ENCODE measurements at places on chromosomes 12 and 14.

- DNase-seq, result no peak
Measured at GRCh38 chr12:98227162-98227561, 288.2 kb upstream of the TMPO start.

DNA sequence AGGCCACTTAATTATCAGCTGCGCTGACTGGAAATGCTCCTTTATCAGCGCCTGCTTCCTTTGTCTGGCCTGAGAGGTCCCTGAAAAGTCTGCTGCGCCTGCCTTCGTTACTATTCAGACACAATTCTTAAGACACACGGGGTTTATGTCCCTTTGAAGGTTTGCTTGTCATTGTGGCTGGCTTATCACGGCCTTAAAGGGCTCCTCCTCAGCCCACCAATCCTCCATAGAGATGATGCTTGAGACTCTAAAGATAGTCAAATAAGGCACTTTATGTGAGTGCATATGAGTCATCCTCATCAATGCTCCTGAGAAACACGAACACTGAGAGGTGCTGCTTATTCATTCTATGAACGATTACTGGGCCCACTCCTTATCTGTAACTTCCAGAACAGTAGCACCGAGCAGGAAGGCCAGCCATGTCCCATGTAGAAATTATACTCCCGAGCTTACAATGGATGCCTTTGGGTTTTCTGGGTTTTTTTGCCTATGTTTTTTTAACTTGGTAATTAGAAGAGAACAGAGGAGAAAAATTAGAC, 1268.2 kb upstream of the TMEM132C start:
- no peak for DNase-seq

DNA sequence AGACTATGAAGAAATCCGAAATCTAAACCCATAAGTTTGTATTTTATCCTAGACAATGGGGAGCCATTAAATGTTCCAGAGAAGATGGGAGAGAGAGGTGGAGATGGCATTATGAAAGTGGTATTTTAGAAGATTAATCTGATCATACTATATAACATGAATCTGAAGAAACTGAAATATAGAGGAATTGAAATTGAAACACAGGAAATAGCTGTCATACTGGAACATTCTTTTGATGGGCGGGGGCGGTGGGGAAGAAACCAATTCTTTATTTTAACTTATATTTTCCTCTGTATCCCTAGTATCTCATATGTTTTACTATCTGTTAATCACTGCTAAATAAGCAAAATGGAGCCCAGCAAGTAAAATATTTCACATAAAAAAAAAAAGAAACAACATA, 27.0 kb upstream of the FOXN3 start:
- no peak for DNase-seq

DNA sequence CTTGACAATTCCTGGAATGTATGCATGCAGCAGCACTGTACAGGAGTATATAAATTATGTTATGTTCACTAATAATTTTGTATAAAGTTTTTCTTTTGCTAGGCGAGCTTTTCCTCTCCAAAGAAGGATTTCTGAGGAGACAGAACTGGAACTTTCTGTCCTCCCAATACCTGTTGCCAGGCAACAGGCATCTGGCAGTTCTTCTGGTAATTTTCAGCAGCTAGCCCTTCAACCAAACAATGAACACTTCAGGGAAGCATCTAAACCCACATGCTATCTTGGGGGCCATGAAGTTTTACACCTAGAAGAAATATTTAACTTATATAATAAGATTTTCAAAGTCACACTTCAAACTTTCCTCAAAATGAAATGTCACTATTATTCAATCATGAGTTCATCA, 162.9 kb upstream of the SYT10 start:
- no peak for DNase-seq

- DNase-seq, result no peak
Measured at GRCh38 chr14:44352201-44352600, 154.9 kb downstream of the FSCB start.

- no peak for DNase-seq
Measured at GRCh38 chr12:111761099-111761498, 5.6 kb upstream of the ALDH2 start.

GRCh38 chr12:46218322-46219095, 50.3 kb downstream of the SLC38A1 start:
- no peak for DNase-seq

DNA sequence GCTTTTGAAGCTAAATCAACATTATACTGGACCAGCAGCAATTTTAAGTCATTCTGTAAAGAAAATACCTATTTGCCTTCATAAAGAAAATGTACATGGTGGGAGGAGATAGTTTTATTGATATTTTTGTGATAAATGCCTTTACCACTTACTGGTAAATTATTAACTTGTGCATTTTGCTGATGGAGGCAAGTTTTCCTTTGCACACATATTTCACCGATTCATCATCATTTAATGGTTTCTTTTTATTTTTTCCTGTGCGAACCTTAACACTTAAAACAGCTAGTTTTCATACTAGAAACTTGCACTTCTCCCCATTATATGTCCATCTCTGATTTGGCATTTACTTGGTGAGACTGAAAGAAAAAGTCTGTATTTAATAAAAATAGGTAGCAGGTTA, 239.3 kb downstream of the TRHDE start:
- no peak for DNase-seq

- no peak for DNase-seq
Measured at GRCh38 chr12:67433385-67434175, 164.4 kb downstream of the CAND1 start.

GRCh38 chr12:39887856-39888255, 218.0 kb downstream of the SLC2A13 start:
- DNase-seq, result no peak

DNA sequence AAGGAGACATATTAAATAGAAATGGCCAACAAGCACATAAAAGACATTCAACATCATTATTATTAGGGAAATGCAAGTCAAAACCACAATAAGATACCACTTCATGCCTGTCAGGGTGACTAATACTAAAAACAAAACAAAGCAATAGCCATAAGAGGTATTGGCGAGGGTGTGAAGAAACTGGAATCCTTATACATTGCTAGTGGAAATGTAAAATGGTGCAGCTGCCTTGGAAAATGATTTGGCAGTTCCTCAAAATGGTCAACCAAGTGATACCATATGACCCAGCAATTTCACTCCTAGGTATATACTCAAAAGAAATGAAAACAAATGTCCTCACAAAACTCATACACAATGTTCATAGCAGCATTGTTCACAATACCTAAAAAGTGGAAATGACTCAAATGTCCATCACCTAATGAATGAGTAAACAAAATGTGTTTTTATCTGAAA, 27.0 kb downstream of the GPR135 start:
- DNase-seq, result no peak

- DNase-seq, result no peak
Measured at GRCh38 chr14:79670811-79671210, 540.5 kb downstream of the DIO2 start.

DNA sequence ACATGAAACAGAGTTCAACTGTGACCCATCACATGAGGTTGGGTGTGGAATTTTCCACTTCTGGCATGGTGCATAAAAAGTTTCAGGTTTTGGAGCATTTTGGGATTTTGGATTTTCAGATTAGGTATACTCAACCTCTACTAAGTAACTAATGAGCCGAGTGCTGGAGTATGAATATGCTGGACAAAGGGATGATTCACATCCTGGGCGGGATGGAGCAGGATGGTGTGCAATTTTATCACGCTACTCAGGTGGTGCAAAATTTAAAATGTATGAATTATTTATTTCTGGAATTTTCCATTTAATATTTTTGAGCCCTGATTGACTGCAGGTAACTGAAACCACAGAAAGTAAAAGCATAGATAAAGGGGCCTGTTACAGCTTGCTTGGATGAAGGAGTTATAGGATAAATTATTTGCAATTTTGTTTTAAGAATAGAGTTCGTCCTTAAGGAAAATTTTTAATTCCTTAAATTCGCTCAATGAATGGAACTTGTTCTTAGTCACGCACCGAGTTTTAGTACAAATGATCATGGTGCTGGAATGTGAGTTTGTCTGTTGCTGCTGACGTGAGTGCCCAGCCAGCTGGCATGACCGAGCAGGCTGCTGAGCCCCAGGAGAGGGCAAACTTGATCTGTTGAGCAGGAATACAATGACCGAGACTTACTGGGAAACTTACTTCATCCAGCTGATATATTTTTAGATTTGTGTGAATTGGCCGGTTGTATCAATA, 176.3 kb downstream of the ESR2 start:
- DNase-seq, result no peak

DNA sequence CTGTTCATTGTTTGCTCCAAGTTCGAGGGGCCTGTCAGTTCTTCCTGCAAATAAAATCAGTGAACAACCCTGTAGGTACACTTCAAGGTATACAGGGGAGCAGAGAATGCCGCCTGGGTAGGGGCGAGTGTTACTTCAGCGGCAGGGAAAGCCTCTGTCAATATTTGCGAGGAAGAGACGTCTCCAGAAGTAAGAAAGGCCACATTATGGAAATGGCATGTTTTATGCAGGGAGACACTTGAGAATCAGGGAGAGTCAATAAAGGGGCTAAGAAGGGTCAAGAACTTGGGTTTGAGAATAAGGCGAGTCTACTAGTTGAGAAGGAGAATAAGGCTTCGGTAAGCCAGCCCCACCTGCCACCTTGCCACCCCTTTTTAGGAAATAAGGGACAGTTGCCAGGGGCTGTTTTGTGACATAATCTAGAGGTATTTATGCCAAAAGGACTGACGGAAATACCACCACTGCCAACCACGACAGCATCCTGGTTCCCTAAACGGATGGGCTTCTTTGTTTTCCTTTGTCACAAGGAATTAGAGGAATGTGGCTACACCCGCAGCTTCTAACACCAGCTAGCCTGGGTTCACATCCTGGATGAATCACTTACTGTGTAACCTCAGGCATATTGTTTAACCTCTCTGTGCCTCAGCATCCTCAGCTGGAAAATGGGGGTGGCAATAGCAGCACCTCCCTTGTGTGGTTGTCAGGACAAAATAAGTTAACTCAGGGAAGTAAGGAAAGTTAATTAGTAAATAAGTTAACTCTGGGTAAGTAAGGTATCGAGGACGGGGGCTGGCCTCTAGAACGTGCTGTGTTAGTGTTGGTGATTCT, 67.7 kb downstream of the EID3 start:
- no peak for DNase-seq

GRCh38 chr14:105855246-105855892, 329.0 kb downstream of the TMEM121 start:
- no peak for DNase-seq

DNA sequence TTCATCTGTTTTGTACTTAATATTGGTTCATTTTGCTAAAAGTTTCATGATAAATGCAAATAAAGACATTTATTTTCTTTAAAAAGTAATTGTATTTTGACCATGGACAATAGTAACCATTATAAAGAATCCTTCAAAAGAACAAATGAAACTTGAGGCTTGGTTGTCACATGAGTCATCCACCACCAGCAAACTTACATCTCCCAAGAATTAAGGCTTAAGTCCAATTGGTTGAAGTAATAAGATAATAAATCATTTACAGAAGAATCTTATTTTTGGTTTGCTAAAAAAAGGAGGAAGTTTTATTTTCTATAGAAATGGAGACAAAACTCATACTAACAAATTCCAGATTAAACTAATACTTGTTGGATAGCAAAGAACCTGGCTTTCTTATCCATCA, 84.8 kb upstream of the KITLG start:
- no peak for DNase-seq

- no peak for DNase-seq
Measured at GRCh38 chr12:27922531-27923139, 49.9 kb downstream of the PTHLH start.

DNA sequence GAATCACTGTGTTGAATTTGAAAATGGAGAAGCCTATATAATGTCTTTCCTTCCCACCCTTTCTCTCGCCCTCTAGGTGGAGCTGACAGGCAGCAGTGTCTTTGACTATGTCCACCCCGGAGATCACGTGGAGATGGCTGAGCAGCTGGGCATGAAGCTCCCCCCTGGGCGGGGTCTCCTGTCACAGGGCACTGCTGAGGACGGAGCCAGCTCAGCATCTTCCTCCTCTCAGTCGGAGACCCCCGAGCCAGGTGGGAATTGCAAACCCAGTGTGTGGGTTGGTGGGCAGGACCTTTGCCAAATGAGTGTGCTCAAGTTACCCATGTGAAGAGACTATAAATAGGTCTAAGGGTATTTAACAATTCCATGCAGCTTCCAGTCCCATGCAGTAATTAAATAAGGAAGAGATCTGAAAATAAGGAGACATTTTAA, 274.7 kb downstream of the EGLN3 start:
- DNase-seq, result peak; percentile 4

Data from GM18507 (cell line).